ENCODE measurements at places on chromosomes 7 and 10. TPM values are rescaled to one million over a fixed set of nuclear protein-coding genes. Genes with fewer than 3 reads are reported as not detected.

The SPDYE5 gene
- not detected for total RNA-seq

The ABCC2 gene
- 0.51 TPM for total RNA-seq

The BEND7 gene
- total RNA-seq, result 4.9 TPM

The ZFYVE27 gene
- total RNA-seq, result 10.0 TPM

The CPA2 gene
- total RNA-seq, result not detected

The TRIM73 gene
- total RNA-seq, result 0.90 TPM

The GJC3 gene
- total RNA-seq, result 0.63 TPM

The PDE6C gene
- not detected for total RNA-seq

The MYL10 gene
- not detected for total RNA-seq

The PALD1 gene
- total RNA-seq, result 177 TPM

The EBLN1 gene
- not detected for total RNA-seq

The MKI67 gene
- 15.4 TPM for total RNA-seq

The TAS2R41 gene
- total RNA-seq, result not detected

The SH2D4B gene
- total RNA-seq, result under 0.01 TPM

The DNA2 gene
- 8.9 TPM for total RNA-seq

The CRHR2 gene
- total RNA-seq, result not detected

The TAS2R3 gene
- total RNA-seq, result 0.89 TPM

The SPAM1 gene
- total RNA-seq, result not detected

The ST8SIA6 gene
- 0.25 TPM for total RNA-seq

The ZNF398 gene
- 5.0 TPM for total RNA-seq

The ERVW-1 gene
- total RNA-seq, result not detected

The TMEM196 gene
- not detected for total RNA-seq

The NXPH1 gene
- not detected for total RNA-seq

The OR2A42 gene
- not detected for total RNA-seq

The JAZF1 gene
- total RNA-seq, result 2.8 TPM

The MSMB gene
- not detected for total RNA-seq

The LRRTM3 gene
- not detected for total RNA-seq

The MRPS17 gene
- 18.1 TPM for total RNA-seq

The AGAP5 gene
- 1.3 TPM for total RNA-seq

The MMP21 gene
- total RNA-seq, result 0.13 TPM

The DNAJC9 gene
- total RNA-seq, result 30.8 TPM

The PKD2L1 gene
- not detected for total RNA-seq

The CYP2W1 gene
- total RNA-seq, result not detected

The NUTM2A gene
- 0.51 TPM for total RNA-seq

The ABCB4 gene
- under 0.01 TPM for total RNA-seq
